ENCODE measurements at places on chromosomes 3 and 15.
A peak's percentile ranks its signal among the peaks of the same experiment; 100 is the strongest.

DNA sequence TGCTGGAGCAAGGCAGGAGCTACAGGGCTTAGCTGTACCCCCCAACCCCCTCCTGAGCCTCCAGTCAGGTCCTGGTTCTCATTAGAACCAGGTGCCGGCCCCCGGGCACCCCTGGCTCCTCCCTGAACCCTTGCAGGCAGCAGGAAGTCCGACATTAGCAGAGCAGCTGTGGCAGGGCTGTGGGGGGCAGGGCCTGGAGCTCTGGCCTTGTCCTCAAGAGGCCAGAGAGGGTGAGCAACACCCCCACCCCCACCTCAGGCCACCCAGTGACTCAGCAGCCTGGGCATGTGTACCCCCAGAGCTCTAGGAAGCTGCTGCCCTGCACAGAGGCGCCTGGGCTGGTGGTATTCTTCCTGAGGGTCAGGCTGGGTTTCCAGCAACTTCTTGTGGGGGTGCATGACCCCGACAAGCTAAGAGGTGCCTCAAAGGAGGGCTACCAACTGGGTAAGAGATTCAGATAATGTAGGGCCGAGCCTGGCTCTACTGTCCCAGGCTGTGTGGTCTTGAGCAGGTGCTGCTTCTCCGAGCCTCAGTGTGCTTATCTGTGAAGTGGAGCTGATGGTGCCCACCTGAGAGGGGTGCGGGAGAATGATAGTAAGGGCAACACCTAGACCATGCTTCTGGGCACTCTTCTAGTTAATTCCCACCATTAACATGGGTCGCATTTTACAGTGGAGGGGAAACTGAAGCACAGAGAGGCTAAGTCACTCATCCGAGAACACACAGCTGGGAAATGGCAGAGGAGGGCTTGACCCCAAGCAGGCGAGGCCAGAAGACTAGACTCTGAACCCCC is 16.0 kb downstream of the H1-8 start:
- DNase-seq, result peak; percentile 34

DNA sequence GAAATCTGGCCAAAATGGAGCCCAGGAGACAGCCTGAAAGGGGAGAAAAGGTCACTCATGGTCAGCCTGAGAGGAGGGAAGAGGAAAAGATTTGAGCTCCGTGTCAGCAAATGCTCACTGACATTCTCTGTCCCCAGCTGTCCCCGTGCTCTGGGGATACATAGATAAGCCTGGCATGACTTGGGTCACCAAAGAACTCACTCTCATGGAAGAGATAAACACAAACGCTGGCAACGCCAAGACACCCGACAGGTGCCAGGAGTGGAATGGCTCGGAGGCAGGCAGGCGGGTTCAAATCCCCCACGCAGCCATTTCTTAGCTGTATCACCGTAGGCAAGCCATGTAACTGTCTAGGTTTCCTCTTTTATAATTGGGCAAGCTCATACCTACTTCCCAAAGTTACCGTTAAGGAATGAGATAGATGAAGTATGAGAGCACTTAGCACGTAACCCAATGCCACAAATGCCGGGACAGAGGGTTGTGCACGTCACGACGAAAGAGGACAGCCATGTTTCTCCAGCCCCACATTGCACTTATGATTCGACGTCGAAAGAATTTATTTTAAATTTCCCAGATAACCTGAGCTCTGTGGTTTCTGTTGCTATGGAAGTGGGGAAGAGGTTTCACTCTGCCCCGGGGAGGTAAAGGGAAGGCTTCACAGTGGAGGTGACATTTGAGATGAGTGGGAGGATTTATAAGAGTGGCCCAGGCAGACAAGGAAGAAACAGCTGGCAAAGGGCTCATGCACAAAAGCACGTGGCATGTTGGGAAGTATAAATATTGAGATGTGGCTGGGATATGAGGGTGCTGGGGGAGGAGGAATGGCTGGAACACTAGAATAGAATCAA is 41.4 kb upstream of the TSEN2 start:
- no peak for DNase-seq

DNA sequence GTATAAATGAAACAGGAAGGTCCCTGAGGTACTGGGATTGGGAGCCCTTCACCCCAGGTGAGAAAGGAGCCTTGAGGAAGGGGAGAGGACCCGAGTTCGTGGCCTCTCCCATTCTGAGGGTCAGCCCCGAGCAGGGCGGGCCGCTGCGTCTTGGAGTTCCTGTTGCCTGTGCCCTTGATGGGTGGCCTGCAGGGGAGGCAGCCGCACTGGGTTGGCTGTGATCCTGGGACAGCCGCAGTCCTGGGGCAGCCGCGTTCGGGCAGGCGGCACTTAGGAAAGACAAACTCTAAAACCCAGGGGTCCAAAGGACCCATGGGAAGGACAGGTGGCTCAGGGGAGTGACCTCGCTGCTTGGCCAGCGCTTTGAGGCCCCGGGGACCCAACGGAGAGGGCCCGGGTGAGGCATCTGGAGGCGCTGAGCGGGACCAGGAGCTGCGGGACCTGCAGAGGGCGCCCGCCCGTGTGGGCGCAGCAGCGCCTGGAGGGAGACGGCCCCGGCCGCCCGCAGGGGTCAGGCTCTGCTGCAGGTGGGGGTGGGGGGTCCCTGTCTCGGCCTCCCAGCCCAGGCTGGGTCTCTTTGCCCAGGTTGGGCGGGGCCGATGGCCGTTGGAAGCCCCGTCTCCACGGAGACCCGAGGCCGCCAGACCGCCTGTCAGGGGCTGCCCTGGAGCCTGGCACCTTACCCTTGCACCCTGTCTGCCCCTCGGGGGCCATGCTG is 65.1 kb downstream of the HMCES start:
- no peak for DNase-seq

GRCh38 chr15:67036775-67037555 is 28.4 kb upstream of the SMAD3 start:
- no peak for DNase-seq

DNA sequence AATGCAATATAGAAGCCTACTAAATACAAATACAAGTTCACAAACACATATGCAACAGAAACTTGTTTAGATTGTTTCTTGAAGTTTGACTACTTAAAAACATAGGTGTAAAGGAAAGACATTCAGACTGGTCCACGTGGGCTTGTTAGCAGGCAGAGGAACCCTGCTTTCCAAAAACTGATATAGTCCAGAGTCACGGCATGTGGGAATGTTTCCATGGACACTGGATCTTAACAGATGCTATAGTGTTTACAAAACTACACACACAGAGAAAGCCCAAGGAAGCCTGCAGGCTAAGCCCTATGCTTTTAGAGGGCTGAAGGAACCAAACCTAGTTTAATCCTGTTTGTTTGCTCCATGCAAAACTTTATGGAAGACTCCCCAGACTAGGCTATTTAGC is 45.2 kb upstream of the LRRC58 start:
- no peak for DNase-seq

DNA sequence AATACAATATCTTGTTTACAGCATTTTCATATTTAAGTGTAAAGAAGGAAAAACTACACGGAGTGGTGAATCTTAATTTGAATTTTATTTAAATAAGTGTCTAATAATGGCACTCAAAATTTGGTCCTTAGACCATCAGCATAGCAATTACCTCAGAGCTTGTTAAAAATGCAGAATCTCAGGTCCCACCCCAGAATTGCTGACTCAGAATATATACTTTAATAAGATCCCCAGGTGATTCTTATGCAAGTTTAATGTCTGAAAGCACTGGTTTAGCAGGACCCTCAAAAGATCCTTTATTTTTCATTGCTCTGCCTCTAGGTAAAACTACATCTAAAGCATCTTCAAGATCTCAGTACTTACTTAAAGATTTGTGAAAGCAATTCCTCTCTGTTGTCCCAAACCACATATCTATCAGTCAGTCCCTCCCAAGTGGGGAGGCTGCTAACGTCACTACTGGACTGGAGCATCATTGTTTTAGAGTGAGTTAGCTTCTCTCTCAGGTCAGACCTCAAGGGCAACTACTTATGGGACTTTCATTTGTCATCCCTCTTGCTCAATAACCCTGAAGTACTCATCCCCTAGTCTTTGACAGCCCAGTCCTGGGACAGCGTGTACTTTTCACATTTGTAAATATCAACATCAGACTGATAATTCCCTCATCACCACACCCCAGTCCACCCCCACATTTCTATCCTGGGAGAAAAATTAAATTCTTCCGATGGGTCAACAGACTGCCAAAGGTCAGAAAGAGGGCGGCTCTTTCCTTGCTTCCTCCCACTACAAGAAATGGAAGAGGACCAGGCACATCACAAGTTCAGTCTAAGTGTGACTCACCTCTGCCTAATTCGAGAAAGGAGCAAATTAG is 76.7 kb downstream of the CBLB start:
- peak; percentile 78 for DNase-seq

DNA sequence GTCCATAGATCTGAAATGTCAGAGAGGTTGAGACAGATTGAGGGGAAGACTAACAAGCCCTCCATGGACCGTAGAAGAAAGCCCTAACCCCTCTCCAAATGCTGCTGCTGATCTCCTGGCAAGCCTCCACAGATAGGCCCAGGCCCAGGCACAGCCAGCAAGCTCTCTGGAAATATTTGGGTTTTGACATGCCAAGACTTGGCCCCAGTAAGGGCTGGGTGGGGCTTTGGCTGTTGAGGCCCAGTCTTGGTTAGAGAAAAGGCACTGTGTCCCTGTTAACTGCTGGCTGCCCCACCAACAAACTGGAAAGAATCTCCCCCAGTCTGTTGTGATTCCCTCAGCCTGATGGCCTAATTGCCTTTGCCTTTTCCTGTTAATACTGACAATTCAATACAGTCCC is 208.8 kb upstream of the CTDSPL start:
- no peak for DNase-seq

GRCh38 chr3:5126586-5126985 is 4.5 kb downstream of the ARL8B start:
- DNase-seq, result no peak

DNA sequence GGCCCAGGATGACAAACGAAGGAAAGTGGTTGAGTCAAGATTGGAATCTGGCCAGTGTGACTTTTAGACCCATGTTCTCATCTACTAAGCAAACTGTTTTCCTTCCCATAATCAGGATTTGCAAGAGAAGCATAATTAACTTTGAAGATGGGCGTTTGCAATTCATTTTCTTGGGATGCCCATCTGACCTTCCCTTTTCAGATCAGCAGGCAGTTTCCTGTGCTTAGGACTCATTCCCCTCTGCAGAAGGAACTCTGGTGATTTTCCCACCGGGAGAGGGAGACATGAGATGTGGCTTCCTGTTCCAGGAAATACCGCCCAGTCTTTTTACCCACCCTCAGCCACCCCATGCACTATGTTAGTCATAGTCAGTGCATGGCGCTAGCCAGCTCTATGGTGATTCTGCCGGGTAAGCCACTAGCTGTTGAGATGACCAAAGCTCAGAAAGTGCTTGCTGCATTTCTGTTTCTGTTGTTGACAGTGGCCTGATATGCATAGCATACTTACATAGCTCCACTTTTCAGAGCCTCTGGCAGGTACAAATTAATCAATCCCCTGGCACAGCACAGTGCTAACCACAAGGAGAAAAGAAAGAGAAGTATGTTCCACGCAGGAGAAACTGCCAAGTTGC is 129.4 kb downstream of the VGLL4 start:
- DNase-seq, result peak; percentile 73

DNA sequence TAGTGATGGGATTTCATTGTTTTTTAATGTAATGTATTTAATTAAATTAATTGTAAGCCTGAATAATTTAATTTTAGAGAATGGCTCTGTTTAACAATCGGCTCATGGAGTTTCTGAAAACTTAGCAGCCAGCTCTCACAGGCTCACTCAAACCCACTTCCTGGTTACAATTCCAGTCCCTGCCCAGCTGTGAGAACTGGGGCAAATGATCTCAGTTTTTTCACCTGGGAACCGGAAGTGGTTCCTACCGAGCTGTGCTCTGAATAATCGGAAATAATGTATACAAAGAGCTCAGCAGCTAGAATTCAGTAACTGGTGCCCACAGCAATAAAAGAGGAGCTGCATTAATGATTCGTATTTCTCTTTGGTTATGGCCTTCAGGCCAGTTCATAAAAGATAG is 244.3 kb upstream of the MCTP2 start:
- DNase-seq, result no peak
